ENCODE measurements at places on chromosomes 13 and 19.

DNA sequence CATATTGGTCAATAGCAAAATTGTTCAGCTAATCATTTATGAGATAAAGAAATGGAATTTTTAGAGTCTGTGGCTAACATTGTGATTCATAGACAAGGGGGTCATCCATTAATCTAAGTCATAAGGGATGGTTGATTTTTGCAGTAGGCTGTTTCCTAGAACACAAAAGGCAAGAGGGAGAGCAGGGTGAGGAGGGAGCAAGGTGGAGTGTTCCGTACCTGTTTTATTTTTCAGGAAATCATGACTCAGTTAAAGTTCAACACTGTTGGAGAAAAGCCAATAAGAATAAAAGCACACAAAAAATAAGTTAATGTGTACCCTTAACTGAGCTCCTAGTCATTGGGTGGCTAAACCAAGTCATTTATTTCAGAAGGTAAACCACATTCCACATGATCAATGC is 512.4 kb upstream of the ATXN8OS start:
- no peak for DNase-seq
- H3K27ac ChIP-seq = no peak overlapping the region
- H3K36me3 ChIP-seq = no peaks in the 10 kb centered on the region
- H3K4me1 ChIP-seq = no peaks in the 10 kb centered on the region

DNA sequence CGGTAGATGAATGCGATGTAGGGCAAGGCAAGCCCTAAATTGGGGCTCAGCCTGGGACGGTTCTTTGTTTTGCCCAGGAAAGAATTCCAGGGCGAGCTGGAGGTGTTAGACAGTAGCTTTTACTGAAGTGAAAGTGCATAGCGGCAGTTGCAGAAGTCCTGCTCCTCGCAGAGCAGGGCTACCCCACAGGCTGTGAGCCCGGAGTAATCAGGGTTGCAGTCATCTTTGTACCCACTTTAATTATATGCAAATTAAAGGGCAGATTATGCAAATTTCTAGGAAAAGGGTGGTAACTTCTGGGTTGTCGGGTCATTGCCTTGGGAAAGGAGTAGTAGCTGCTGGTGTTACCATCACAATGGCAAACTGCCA is 30.5 kb downstream of the VAV1 start:
- no peak overlapping the region for H3K4me3 ChIP-seq
- peak overlapping the region; percentile 63 for H3K27ac ChIP-seq
- H3K36me3 ChIP-seq = no peaks in the 10 kb centered on the region
- H3K27me3 ChIP-seq = no peaks in the 10 kb centered on the region
- DNase-seq = no peak

DNA sequence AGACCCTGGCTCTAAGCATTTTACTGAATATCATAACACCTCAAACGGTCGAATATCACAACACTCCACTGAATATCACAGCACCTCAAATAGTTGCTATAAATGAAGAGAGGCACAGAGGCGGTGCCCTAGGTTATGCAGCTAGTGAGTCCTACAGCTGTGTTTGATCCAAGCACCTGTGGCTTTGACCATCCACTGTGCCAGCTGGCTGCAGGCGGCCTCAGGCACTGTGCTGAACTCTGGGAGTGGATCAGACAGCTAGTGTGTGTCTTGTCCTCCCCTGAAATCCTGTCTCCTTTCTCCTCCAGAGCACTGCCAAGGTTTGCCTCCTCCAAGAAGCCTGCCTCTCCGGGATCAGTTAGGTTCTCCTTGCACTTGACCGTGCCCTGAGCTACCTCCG is 7.3 kb downstream of the NOSIP start:
- H3K27ac ChIP-seq = no peak overlapping the region
- peaks cover 21% of the 10 kb centered on the region for H3K36me3 ChIP-seq
- no peak for DNase-seq
- peaks cover 21% of the 10 kb centered on the region for H3K4me1 ChIP-seq
- H3K4me3 ChIP-seq = no peak overlapping the region
- no peaks in the 10 kb centered on the region for H3K27me3 ChIP-seq

GRCh38 chr13:61778531-61778930 is 362.9 kb upstream of the PCDH20 start:
- H3K4me1 ChIP-seq = no peaks in the 10 kb centered on the region
- H3K36me3 ChIP-seq = no peaks in the 10 kb centered on the region
- H3K27me3 ChIP-seq = no peaks in the 10 kb centered on the region
- DNase-seq = no peak
- H3K27ac ChIP-seq = no peak overlapping the region

DNA sequence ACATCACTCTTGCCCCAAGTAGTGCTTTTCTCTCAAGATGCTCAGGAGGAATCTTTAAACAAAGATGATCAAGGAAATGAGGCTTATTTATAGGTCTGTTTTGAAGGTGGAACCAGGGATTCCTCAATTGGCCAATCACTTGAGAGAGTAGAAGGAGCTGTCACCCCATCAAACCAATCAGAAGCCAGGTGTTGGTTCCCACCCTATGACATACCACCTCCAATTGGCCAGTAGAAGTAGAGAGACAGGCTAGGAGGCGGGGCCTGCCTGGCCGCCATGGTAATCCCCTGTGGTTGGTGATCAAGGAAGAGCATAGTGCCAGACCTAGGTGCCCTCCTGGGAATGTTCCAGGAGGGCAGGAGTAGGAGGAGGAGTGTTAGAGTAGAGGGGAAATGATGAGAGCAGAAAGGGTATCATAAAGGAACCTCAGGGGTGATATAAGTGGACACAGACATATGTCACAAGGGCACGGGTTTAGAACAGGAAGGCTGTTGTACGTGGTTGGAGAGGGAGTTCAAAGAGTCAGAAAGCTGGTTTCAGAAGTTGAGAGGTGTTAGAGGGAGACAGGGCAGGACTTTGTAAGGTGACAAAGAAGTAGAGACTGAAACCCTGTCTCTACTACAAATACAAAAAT is 10.5 kb downstream of the PMIS2 start:
- DNase-seq = no peak
- H3K4me3 ChIP-seq = no peak overlapping the region
- no peaks in the 10 kb centered on the region for H3K27me3 ChIP-seq
- H3K4me1 ChIP-seq = no peaks in the 10 kb centered on the region

All from effector memory CD4-positive, alpha-beta T cell (primary cell).